ENCODE measurements at places on chromosomes 4 and X. TPM values are rescaled to one million over a fixed set of nuclear protein-coding genes. Genes with fewer than 3 reads are reported as not detected.

DNA sequence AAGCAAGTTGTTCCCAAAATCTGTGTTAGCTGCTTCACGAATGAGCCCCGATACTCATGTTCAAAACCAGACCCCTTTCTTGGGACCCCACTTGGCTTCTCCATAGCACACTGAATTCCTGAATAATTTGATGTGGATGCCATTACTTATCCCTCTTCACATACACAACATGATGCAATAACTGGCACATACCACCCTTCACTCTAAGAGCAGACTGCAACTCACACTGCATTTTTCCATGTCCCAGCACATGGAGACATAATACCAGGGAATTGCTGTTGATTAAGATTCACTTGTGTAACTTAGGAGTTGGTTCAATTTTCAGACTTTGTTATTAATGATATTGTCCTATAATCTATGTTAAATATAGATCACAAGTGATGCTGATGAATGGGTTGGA lies 213.4 kb downstream of the MAML3 start:
- no peak for DNase-seq

DNA sequence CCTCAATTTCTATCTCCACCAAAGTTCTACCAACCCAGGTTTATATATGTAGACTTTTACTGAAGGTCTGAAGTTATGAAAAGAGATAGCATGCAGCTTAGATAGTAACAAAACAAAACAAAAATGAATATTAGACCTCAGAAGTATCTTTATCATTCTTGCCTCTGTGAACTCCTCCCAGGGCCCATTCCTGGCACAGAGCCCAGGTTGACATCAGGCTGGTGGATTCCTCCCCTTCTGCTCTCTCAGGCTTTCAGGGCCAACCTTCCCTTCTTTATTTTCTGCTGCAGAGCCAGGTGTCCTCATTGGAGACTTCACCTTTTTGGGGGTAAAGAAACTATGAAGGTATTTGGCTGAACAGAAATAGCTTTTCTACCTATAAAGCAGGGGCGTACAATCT lies 112.8 kb upstream of the PITX2 start:
- no peak for DNase-seq

GRCh38 chr4:166460769-166461550 lies 587.9 kb downstream of the TLL1 start:
- no peak for DNase-seq

DNA sequence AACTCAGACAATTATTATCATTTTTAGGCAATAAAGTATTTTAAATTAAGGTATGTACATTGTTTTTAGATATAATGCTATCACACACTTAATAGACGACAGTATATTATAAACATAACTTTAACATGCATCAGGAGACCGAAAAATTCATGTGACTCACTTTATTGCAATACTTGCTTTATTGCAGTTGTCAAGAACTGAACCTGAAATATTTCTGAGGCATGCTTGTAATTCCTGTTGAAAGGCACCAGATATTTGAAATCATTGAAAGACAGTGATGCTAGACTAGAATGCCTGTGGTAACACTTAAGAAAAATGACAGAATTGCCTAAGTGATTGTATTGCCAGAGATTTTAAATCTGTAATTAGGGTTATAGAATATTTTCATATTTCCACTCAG lies 175.6 kb upstream of the MAGEB2 start:
- DNase-seq = no peak

DNA sequence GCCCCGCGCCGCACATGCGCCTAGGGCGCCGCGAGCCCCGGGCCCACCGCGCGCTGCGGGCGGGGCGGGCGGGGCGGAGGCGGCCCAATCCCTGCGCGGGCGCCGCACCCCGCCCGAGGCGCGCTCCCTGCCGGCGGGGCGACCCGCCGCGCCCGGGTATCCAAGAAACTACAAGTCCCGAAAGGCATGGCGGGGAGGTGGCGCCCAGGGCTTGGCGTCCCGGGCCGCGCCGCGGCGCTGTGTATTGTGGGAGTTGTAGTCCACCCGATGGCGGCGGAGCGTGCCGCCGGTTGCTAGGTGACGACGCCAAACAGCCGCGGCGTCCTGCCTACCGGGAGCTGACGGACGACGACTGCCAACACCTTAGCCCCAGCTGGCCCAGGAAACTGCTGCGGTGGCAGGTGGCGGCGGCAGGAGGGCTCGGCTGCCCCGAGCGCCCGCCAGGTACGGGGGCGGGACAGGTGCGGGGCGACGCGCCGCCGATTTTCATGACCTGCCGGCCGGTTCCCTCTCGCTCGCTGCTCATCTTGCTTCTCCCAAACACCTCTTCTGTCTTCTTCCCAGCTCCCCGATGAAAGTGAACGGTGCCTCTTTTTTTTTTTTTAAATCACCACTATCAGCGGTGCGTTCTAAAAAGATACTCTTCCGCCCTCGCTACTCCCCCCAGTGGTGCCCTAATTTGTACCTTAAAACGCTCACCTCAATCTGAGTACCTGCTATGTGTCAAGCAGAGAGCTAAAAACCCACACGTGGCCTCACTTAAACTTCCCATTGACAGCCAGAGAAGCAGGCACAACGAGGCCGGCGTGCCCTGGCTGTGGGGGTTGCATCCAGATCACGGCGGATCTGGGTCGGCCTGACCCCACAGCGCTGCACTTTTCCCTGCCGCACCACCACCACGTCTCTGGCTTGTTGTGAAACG lies at the start of gene CFAP99:
TSS of gene CFAP99 (plus strand) at position 306 of the 922 bp plus-strand sequence.
- peak; percentile 99 for DNase-seq

Gene RADX
- total RNA-seq = 11.8 TPM

DNA sequence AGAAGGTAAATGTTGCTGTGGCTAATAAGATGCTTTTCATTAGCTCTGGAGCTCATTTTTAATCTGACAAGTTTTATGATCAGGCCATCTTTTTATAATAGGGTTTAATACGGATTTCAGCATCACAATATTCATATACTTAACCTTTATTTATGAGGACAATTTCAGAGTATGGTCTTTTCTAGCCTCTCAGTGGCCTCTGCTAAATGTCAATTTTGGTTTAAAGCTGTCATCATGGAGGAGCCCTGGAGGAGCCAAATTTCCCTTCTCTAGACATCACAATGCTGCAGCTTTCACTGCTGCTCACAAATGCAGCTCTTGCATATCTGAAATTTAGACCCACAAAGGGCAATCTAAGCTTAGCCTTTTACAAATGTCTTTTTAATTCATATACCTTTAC lies 510.4 kb downstream of the PCDH7 start:
- DNase-seq = no peak

- DNase-seq = no peak
Measured at GRCh38 chr4:177225605-177226004, 84.1 kb upstream of the NEIL3 start.

DNA sequence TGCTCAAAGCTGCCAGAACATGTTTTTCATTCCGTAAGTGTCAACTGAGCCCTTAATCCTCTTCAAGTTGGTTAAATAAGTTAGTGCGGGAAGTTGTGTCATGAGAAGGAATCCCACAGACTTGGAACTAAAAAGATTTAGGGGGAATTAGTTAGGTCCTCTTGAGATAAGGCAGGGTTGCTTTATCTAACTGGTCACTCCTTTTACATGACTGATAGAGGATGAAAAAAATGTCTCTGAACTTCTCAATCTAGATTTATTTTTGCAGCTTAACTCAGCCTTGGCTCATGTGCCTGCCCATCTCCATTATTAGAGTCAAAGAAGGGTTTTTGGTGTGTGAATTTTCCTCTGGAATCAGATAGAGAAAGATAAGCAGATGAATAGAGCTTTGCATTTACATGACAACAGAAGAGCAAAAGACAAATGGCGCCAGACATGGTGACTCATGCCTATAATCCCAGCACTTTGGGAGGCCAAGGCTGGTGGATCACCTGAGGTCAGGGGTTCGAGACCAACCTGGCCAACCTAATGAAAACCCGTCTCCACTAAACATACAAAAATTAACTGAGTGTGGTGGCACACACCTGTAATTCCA lies 882.9 kb downstream of the RPA4 start:
- no peak for DNase-seq

GRCh38 chr4:140309124-140309870 lies 64.1 kb upstream of the SCOC start:
- peak; percentile 11 for DNase-seq

Gene HSFX1
- 0.43 TPM for total RNA-seq

DNA sequence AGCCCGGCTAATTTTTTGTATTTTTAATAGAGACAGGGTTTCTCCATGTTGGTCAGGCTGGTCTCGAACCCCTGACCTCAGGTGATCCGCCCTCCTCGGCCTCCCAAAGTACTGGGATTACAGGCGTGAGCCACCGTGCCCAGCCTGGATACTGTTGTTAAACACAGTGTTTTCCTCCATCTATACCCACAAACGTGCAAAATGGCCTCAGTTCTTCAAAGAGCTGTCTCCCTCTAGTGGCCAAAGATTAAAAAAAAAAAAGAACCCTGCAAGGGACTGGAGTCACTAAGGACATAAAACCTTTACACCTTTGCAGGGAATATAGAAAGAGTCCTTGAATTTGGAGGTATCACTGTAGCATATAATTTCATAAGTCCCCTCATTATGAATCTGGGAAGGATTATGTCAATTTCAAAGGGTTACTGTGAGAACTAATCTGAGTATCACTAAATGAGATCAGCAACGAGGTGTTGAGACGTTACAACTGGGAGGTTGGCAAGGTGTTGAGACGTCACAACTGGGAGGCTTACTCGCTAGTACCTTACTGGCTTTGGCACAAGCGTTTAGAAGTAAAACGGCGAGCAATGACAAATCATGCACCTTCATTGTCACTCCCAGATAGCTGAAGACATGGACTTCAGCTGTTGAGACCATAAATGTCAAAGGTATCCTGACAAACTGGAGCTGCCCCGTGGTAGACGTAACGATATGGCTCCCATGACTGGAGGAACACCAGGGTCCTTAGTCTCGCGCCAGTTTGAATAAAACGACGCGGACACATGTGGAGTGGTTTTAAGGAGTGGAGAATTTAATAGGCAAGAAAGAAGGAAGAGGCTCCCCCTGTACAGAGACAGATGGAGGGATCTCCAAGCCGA lies 33.4 kb upstream of the ENPP6 start:
- peak; percentile 45 for DNase-seq

- no peak for DNase-seq
Measured at GRCh38 chr4:76546759-76547742, 112.0 kb downstream of the SHROOM3 start.

Gene NSUN7
- total RNA-seq = 0.07 TPM

Gene F8A2
- total RNA-seq = not detected

Gene AR
- 0.22 TPM for total RNA-seq

DNA sequence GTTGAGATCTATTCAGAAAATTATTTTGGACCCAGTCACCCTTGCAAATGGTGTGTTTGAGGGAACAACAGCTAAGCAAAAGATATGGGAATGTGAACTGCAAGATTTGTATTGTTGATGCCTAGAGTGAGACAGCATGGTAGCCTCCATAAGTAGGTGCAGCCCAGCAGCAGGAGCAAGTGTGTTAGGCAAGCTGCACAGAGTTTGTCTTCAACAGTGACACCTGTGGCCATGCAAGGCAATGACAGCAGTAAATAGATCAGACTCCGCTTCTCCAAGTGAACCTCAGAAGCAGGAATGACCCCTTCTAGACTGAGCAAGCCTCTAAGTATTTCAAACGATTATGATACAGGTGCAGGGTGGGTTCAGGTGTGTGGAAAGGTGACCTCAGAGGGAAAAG lies 133.4 kb upstream of the MSX1 start:
- no peak for DNase-seq

GRCh38 chrX:68536884-68537283 lies 38.0 kb downstream of the YIPF6 start:
- DNase-seq = no peak

DNA sequence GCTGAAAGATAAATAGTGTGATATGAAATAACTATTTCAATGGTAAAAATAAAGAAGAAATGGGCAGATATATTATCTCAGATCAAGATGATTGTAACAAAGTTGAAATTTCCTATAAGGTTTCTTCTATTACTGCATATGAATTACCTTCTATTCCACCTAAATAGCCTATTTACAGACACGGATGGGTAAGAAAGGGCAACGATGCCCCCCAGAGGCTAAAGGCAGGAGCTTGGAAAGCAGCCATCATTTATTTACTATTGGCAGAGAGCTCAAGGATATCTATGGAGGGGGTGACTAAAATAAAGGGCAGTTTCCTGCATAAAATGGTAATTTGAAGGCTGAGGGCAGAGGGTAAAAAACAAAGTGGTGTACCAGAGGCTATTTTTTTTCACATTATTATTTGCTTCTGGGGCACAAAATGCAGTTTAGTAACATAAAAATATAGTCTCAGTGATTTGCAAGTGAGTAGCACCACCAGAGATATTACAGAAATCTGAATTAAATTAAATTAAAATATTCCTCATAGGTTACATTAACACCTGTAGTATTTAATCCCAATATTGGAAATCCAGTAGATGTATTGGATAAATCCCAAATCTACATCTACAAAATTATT lies 123.1 kb downstream of the BTC start:
- DNase-seq = peak; percentile 57

- no peak for DNase-seq
Measured at GRCh38 chrX:129690435-129690834, 35.7 kb upstream of the APLN start.

- no peak for DNase-seq
Measured at GRCh38 chr4:13430834-13431568, 53.1 kb downstream of the RAB28 start.

- no peak for DNase-seq
Measured at GRCh38 chrX:39527025-39527424, 570.7 kb downstream of the BCOR start.
